ENCODE measurements at places on chromosomes 2 and 18.

DNA sequence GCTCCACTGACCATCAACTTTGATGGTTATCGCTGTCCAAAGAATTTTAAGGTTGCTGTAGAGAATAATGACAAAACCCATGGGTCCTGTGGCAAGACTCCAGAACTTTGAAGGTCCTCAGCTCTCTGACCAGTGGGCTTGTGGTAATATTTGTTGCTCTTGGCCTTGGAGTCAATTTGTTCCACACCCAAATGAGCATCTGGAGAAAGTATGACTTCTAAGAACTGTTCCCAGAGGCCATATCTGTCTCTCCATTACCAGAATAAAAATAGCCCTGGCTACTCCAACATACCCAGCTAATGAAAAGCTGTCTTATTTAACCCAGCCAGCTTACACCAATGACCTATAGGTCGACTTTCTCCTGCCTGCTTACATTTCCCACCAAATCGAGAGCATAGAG is 466.4 kb downstream of the MEIS1 start:
- no peak for DNase-seq

- DNase-seq, result no peak
Observed at GRCh38 chr2:196257086-196257485, 85.7 kb upstream of the STK17B start.

GRCh38 chr2:226888971-226889370 is 53.1 kb downstream of the RHBDD1 start:
- DNase-seq, result no peak

DNA sequence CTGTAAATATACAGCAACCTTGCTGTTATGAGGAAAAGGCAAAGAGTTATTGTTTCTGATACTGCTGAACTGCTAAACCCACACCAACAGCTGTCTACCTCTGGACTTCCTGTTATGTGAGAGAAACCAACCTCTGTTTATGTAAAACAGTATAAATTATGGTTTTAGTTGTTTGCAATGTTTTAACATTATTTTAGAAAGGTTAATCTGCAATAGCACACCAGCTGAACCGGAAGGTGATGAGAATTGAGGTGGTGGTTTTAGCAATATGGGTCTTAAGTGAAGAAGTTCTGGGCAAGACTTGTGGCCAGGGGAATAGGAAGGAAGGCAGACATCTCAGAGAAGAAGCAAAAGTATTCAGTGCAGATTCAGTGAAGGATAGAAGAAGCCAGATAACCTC is 237.8 kb downstream of the PLCL1 start:
- DNase-seq, result no peak

- no peak for DNase-seq
Observed at GRCh38 chr18:79607361-79607952, 72.1 kb upstream of the CTDP1 start.

DNA sequence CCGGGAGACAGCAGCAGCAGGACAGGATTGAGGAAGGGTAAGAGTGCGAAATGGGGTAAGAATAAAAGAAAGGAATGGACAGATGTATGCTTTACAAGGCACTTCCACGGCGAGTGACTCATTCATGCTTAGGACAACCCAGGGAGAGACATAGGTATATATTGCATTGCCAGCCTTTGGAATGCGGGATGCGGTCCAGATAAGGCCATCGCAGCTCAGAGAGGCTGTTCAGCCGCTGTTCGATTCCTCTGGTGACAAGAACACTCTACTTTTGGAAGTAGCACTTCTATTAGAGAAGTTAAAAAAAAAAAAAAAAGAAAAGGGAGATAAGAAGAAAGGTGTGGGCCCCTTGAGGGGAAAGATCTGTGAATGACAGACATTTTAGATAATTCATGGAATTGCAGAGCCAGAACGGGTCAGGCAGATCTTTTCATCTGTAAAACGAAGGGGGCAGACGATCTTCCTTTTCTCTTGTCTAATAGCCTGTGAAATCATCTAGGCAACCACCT is 819 bp upstream of the NCOA1 start:
- DNase-seq, result no peak

DNA sequence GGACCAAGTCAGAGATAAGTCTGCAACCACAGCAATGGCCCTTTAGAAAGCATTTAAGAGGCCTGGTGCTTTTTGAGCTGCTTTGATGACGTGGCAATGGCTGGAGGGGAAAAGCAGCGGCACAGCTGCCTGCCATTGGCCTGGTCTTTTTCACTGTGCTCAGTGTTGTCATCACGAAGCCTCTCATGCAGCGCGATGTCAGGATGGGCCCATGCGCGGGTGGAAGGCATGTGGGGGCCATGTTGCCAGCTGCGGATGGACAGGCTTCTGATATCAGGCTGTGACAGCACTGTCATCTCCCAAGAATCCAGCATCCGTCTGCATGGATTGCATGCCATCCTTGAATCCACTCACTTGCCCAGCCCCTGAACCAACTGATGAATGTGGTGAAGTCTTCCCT is 204.5 kb downstream of the ACKR3 start:
- DNase-seq, result no peak

DNA sequence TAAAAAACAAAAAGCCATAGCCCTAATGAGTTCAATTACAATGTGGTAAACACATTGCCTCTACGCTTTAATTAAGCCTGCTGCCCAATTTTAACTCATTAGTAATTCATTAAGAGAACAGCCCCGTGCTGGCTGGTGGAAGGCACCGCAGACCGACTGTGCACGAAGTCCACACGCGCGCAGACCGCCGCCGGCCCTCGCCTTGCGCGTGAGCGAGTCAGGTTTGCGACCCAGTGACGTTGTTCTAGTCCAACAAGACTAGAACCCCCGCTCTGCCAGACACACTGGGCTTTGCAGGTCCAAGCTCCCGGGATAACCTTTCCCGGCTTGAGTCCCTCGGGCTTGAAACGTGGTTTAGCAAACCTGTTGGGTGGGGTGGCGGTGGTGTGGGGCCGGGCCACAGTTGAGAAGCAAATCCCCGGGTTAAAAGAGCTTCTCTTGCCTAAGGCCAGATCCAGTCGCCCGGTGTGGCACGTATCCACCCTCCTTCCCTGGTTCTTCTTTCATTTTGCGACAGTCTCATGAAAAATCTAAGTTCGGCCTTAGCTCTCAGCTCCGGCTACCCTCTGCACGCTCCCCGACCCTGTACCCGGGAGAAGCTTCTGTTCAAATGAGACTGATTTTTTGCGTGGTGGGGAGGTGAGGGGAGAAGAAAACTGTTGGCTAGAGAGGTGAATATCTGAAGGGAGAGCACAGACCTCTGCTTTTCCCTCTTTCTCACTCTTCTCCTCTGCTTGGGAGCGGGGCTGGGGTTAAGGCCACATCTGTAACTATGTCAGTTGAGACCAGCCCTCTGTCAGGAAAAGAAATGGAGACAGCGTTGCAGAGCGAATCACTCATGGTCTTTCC is 11.1 kb upstream of the SKOR2 start:
- no peak for DNase-seq

DNA sequence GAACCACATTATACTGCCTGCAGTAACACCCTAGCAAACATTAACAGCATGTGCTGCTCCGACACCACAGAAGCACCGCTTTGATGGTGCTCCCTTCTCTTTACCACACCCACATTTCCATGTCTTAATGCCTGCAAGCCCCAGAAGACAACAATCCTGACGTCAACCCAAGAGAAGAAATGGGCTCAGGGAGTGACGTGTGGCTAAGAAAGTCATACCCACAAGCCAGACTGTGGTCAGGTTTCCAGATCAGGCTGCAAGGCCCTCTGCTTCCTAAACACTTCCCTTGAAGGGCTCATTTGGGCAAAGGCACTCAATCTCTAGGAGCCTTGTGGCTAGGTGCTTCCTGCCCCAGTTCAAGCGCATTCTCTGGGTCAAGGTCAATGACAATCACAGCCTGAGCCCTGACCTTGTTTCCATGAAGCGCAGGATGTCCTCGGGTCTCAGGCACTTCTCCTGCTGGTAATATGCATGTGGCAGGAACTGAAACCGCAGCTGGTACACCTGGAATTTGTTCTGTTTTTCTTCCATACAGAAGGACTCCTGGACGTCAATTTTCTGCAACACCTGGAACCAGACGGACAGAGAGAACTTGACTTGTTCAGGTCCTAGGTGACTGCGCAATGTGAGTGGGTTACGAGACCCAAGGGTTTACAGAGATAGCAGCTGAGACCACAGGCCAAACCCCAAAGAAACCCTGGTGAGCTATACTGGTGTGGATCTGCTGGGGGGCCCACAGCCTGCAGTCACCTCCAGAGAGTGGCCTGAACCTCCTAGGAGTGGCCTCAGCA is 67.2 kb downstream of the POLR1A start:
- DNase-seq, result no peak

DNA sequence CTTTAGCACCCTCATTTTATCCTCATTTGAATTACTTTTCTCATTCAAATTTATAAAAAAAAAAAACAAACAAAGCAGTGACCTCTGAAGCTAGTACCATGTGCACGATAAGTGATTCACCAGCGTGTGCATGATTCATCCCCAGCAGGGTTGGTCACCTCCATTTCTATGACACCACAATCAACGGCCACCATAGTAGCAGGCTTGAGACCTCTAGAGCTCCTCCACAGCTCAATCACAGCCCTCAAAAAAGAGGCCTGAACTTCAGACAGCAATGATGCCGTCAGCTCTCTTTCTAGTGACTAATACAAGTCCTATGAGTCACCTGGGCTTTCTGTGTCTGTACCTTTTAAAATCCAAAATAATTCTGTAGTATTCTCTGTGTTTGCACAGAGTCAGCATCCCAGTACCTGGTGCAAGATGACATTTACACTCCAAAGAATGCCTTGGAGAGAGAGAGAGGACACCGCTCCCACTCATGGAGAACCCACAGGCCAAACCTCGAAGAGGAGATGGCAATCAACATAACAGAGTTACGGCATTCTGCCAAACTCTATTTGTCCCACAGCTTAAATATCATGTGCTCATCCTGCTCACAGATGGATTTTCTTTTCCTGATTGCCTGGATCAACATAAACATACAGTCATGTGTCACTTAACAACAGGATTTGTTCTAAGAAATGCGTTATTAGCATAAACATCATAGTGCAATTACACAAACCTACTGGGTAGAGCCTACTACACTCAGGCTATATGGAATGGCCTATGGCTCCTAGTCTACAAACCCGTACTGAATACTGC is 58.7 kb downstream of the L3MBTL4 start:
- no peak for DNase-seq

GRCh38 chr2:98063291-98063854 is 23.6 kb upstream of the VWA3B start:
- no peak for DNase-seq

DNA sequence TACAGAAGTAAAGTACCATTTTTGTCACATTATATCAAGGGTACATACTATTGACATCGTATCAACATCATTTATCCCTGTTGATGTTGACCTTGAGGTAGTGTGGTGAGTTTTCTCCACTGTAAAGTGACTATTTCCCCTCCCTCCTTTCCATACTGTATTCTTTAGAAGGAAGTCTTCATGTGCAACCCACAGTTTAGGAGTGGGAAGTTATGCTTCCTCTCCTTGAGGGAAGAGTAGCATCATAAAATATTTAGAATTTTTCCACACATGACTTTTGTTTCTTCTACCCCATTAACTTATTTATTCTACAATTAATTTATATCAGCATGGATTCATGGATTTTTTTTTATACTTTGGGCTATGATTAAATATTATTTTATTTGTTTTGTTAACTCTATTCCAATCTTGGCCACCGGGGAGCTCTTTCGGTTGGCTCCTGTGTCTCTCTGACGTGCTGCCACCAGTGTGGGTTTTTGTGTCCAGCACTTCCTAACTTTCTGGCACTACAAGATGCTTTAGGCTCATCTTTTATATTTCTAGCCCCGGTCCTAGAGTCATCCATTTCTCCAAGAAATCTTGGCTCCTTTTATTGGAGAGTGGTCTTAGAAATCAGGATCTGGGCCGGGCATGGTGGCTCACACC is 19.0 kb downstream of the AQP12B start:
- no peak for DNase-seq

- no peak for DNase-seq
Observed at GRCh38 chr2:231065966-231066365, 9.3 kb downstream of the PSMD1 start.

DNA sequence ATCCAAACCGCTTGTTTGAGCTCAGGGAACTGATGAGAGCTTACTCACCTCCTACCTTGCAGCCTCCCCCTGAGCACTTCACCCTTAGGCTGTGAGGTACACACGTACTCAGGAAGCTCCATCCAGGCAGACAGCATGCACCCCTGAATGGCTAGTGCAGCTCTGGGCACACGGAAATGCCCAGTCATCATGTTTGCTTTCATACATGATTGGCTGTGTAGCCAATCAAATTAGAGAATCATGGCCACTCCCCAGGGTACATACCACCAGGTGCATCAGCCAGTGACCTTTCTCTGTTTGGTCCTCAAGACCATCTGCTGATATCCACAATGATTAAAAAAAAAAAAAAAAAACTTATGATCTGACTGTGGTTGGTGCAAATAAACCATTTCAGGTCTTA is 42.1 kb downstream of the RNF152 start:
- DNase-seq, result no peak

GRCh38 chr18:12579775-12580174 is 78.1 kb downstream of the SPIRE1 start:
- DNase-seq, result no peak

- no peak for DNase-seq
Observed at GRCh38 chr2:60230037-60230436, 323.4 kb downstream of the BCL11A start.

- no peak for DNase-seq
Observed at GRCh38 chr18:31197676-31198075, 35.0 kb upstream of the DSC1 start.

GRCh38 chr2:42138163-42139015 is 30.8 kb upstream of the EML4 start:
- DNase-seq, result no peak

DNA sequence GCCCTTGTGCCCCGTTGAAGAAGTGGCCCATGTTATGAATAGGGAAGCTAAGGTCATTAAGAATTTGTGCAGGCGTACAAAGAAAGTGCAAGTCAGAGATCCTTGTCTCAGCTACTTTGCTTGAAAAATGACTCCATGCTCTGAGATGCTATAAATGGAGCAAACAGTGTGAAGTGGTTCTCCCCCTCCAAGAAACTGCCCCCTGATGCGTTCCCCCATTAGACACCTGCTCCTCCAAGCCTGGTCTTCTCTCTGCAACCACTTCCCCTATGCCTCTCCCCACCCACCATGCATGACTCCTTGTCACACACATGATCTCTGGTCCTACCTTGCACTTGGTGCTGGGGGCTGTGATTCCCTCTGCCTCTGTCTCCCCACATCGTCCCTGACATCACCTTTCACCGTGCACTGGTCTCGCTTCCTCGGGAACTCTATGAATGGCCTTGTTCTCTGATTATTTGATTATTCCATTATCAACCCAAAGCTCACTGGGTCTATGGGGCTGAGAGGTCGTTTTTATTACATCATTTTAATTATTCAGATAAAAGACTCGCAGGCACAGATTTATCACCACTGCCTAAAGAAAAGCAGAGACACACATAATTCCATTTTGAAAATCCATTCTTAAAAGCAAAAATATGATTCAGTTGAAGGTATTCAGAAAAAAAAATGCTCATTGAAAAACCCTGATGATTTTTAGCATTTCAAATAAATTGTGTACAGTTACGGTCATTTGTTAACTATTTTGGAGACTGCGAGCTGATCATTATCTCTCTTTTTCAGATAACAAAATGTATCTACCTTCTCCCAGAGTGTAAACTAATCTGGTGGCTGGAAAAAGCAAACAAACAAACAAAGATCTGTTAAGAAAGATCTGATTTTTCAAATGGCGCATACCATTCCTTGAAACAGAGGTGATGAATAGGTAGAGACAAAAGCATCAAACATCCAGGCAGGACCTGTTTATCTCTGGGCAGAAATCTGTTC is 294.9 kb downstream of the SOX11 start:
- DNase-seq, result no peak

GRCh38 chr2:139495851-139496250 is 715.7 kb upstream of the NXPH2 start:
- DNase-seq, result no peak

- DNase-seq, result no peak
Observed at GRCh38 chr2:102940684-102941083, 178.9 kb downstream of the TMEM182 start.

Measured in NT2/D1 (cell line).